Activated CD8-positive, alpha-beta memory T cell treated with anti-CD3 and anti-CD28 coated beads, Interleukin-2, amount 50 U/mL, for 4 hours (primary cell): ENCODE measurements at places on chromosomes 3 and 15.
A peak's percentile ranks its signal among the peaks of the same experiment; 100 is the strongest.

DNA sequence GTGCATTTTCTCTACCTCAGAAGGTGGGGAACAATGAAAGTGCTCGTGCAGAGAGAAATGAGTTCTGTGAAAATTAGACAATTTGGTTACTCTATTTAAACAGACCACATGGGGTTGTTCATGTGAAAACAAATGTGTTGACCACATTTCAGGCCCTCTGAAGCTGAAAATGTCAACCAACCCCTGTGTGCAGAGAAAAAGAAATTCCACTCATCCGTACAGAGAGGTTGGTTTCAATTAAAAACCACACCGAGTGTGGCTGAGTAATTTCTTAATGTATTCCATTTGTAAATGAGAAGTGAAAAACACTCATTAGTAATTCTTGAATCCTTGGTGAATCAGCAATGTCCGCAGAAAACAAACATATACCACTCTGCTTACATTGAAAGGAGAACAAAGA is 46.9 kb upstream of the SLC7A14 start:
- DNase-seq, result no peak

DNA sequence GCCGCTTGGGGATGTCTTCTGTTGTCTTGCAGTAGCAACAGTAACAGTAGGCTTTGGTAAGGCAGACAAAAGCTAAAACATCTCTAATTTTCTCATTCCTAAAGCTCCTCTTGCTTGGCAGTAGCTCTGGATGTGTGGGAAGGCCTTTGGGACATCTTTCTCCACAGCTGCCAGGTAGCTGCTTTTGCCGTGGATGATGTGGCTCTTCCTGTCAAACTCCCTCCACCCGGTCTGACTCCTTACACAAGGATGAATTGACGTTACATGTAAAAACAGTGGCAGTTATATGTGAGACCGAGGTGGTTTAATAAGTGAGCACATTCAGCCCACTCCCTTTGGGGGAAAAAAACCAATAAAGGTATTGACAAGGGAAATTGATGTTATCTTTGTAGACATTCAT is 309.1 kb downstream of the TUSC7 start:
- no peak for DNase-seq

DNA sequence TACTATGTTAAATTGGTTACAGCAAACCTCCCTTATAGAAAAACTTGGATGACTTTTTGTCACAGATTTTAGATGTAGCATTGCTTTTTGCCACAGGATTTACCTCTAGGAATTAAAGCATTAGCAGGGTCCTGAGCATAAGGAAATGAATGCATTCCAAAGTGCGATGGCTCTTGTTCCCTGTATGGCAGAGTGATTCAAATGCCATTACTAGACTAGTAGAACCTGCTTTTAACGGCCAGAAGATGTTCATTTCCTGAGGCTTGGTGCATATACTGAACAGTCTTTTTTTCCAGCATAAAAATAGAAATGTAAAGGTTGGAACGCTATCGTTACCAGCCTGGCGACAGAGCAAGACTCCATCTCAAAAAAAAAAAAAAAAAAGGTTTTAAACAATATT is 59.4 kb downstream of the WNT5A start:
- no peak for DNase-seq

DNA sequence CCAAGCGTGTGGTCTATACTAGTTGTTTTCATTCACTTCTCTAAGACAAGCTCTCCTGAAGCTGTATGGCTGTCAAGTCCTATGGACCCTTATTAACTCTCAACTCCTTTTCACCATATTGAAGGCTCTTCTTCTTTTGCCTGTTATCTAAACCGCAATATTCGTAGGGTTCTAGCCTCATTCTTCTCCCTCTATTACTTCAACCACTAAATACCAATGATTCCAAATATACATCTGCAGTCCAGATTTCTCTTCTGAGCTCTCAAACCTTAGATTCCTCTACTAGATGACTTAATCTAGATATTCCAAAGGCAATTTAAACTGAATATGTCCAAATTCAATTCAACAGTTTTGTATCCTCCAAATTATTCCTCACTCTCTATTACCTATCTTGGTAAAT is 24.6 kb downstream of the AQR start:
- DNase-seq, result no peak

- no peak for DNase-seq
Measured at GRCh38 chr3:190384309-190384756, 3.6 kb upstream of the CLDN16 start.

GRCh38 chr3:173970281-173970680 is 572.7 kb downstream of the NLGN1 start:
- no peak for DNase-seq

DNA sequence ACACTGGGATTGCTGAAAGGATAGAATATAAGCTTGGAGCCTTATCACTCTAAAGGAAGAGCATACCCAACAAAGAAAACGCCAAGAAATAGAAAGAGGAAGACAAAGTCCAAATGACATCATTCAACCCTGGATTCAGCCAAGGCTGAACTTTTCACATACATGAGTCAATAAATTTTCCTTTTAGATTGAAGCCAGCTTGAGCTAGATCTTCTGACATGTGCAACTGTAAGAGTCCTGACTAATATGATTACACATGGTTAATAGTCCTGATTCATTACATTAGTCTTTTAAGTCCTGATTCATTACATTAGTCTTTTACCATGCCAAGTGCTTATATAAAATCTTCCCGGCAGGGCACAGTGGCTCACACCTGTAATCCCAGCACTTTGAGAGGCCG is 13.6 kb upstream of the DENND6A start:
- no peak for DNase-seq

GRCh38 chr3:170634663-170635384 is 48.9 kb upstream of the SLC7A14 start:
- no peak for DNase-seq

DNA sequence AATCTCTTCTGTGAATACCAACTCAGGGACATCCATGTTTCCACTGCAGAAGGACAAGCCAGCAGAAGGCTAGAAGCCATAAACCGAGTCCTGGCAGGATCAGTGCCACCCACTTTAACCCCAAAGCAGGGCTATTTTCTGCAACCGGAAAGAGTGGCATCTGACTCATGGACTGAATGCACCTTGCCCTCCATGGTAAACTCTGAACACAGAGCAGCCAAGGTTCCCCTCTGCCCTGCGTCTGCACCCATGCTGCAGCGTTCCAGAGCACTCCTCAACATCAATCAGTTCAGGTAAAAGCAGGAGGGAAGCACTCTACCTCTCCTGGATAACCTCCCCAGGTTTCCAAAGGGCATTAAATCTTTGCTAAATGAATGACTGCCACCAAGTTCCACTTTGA is 801 bp upstream of the NGRN start:
- DNase-seq, result peak; percentile 19

- no peak for DNase-seq
Measured at GRCh38 chr15:80026754-80027153, 32.7 kb upstream of the ZFAND6 start.

- no peak for DNase-seq
Measured at GRCh38 chr3:185820973-185821758, 3.7 kb downstream of the IGF2BP2 start.

DNA sequence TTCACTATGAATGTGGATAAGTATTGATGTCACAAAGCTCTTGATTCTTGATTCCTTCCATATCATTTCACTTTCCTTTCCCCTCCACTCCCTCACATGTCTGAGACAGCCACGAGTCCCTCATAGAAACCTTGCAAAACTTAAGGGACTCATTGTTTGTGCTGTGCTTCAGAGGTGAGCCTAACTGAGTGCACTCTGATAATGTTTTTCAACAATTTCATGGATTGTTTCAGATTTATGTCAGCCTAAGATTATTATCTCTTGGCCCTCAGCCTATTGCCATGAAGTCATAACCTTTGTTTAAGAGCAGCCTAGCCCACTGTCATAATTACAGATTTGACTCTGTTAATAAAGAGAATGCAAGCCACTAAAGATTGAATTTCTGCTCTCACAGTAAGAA is 363.6 kb downstream of the MECOM start:
- DNase-seq, result no peak

- DNase-seq, result no peak
Measured at GRCh38 chr3:55406696-55407425, 80.2 kb downstream of the WNT5A start.

DNA sequence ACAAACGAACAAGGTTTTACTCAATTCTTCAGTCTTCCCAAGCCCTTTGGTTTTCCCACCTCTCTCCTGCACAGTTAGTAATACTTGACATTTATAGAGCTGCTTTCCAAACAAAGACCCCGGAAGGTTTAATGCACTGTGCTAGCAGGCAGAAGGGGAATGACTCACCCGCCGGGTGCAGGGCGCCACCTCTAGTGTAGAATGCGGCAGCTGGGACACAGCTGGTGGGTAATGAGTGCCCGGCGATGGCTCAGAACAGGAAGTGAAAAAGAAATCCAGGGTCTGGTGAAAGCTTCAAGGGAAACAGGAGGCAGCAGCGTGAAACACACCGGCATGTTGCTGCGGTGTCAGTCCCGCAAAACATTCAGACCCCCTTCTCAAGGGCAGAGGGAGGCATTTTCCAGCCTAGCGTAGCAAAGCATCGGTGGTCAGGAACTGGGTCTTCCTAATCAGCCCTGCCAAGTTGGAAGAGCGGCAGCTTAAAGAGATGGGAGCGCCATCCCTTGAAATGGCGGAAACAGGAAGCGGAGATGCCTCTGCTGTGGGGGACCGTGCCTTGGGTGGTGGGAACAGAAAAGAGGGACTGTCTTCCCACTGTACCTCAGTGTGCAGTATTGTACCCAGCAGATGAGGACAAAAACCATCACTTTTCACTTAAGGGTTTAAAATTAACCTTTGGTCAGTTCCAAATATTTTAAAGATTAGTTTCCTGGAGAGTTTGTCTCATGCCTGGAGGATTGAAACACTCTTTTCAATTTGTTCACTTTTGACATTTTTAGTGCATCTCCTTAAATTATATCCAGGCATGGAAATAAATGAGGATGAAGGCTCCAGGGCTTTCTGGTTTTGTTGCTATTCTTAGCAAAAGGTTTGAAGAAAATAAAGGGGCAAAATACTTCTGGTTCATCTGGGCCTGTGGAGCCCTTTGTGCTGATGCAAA is 160.7 kb upstream of the MCTP2 start:
- DNase-seq, result no peak

DNA sequence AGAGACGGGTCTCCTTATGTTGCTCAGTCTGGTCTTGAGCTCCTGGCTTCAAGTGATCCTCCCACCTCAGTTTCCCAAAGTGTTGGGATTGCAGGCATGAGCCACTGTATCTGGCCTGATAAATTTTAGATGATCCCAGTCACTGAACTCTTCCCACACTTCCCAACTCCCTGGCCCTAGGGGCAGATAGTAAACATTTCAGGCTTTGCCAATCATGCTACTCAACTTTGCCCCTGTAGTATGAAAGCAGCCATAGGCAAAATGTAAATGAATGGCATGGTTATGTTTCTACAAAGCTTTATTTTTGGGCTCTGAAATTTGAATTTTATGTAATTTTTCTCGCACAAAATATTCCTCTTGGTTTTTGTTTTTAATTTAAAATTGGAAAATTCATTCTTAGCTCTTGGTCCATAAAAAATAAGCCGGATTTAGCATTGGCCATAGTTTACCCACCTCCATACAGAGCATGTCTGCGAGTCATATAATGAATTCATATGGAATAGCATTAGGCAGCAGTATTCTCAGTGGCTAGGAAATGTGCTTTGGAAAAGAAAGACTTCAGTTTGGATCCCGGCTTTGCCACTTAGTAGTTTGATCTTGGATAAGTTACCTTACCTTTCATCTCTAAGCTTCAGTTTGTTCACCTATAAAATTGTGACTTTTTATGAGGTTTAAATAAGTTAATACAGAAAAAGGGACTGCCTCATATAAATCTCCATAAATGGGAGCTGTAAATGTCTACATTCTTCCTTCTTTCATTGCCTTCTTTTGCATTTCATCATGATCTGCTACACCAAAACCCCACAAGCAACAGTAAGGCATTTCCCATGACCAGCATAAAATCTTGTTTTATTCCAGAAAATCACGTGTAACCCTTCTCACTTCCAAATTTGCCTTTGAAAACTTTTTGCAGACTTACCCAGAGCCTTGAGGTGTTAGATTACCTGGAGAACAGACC is 360.3 kb upstream of the TPM1 start:
- DNase-seq, result no peak

DNA sequence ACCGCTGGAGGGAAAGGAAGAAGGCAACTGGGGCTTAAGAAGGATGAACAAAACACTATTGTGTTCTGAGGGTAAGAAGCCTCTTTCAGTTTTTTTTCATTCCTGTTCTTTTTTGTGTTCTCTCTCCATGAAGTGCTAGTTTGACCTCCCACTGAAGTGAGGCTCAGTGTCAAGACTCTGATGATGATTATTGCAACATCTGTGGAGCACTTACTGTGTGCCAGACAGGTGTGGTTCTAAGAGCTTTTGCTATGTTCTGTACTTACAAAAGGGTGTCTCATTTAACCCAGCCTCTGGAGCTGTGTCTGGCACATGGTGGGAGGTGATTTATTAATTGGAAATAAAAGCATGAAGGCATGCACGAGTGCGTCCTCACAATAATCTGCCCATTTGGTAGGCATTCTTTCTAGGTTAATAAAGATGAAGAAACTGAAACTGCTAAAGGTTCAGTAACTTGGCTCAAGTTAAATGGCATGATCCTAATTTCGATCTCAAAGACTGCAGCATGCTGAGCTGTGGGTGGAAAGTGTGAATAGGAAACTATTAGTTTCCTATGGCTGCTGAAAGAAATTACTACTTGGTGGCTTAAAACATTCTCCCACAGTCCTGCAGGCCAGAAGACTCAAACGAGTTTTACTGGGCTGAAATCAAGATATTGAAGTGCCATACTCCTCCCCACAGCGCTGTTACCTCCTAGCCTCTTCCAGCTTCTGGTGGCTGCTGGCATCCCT is 38.5 kb upstream of the VEPH1 start:
- DNase-seq, result no peak

- DNase-seq, result no peak
Measured at GRCh38 chr3:134677196-134677986, 26.6 kb upstream of the KY start.

GRCh38 chr3:17580901-17581300 is 161.5 kb downstream of the TBC1D5 start:
- DNase-seq, result no peak

DNA sequence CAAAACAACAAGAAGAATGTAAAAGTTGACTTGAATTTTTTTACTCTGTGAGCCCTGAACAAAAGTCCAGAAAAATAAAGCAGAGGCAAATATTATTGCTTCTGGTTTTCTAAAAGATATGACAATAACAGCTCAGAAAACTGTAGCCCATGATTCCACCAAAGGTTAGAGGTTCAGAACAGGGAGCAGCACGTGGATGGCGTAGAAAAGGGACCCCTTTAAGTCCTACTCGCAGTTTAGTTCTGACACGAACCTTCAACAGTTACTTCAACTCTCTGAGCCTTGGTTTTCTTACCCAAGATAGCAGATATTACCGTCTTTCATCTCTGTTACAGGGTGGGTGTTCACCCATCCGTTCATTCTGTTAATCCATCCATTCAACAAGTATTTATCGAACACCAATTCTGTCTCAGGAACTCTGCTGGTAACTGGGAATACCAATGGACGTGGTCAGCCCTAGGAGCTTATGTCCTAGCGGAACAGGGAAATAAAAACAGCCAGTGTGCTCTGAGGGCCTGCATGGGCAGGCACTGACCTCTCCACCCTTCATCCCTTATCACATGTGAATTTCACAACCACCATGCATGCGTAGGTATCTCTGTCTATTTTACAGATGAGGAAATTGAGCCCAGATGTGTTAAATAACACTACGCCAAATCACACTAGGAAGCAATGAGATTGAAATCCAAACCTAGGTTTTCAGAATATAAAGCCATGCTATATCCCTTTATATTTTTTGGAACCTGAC is 274.2 kb upstream of the ICE2 start:
- DNase-seq, result no peak
